ENCODE measurements at places on chromosomes 12 and 14.

DNA sequence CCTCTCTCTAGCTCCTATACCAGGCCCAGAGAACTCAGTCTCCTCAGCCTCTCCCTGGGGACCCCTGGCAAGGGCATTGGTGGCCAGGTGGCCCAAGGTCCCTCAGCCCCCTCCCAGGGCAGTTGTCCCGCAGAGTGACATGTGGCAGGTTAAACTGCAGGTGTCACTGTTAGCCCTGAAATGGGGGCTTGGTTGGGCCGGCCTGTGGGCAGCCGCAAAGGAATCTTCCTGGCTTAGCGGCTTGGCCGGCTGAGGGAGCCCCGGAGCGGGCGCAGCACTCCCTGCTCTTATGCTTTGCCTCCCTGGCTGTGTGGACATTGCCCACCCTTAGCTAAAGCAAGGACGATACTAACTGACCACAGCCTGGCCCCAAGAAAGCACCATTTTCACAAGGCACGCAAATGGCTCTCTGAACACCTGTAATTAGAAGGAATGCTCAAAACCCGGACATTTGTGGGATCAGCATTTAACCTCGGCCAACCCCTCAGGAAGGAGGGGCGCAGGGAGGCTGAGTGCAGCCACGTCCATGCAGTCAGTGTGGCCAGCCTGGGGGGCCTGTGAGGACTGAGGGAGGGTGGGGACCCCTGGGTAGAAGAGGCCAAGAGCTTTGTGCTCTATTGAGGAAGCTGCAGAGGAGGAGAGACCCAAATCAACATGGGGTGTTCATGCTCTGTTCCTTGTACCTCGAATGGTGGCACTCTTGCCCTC lies 82.2 kb downstream of the PAPOLA start:
- DNase-seq, result peak; percentile 19

- no peak for DNase-seq
Measured at GRCh38 chr14:99181241-99181640, 90.8 kb downstream of the BCL11B start.

DNA sequence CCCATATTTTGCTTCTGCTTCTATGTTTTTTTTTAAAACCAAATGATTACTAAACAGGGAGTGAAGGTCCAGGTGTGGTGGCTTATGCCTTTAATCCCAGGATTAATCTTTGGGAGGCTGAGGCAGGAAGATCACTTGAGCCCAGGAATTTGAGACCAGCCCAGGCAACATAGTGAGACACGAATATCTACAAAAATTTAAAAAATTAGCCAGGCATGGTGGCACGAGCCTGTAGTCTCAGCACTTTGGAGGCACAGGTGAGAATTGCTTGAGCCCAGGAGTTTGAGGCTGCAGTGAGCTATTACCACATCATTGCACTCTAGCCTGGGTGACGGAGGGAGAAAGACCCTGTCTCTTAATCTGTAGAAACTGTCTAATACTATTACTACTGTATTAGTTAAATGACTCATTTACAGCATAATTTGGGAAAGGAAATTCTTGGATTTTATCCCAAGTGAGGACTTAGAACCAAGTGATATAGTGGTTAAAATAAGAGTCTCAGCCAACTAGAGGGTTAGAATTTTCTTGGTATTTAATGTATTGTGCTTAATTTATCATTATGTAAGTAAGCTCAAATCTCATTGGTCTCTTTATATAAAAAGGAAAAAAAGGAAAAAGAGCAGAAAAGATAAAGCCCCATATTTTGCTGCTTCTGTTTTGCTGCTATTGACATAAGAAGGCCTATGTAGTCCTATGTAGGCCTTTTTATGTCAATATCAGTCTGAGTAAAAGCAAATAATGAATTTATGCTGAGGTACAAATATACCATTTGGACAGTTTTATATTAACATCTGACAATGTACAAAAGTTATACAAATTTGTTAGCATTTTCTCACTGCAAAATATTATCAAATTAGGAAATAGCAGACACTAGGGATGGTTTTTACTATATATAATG lies 163.4 kb downstream of the RAD51B start:
- DNase-seq, result no peak

DNA sequence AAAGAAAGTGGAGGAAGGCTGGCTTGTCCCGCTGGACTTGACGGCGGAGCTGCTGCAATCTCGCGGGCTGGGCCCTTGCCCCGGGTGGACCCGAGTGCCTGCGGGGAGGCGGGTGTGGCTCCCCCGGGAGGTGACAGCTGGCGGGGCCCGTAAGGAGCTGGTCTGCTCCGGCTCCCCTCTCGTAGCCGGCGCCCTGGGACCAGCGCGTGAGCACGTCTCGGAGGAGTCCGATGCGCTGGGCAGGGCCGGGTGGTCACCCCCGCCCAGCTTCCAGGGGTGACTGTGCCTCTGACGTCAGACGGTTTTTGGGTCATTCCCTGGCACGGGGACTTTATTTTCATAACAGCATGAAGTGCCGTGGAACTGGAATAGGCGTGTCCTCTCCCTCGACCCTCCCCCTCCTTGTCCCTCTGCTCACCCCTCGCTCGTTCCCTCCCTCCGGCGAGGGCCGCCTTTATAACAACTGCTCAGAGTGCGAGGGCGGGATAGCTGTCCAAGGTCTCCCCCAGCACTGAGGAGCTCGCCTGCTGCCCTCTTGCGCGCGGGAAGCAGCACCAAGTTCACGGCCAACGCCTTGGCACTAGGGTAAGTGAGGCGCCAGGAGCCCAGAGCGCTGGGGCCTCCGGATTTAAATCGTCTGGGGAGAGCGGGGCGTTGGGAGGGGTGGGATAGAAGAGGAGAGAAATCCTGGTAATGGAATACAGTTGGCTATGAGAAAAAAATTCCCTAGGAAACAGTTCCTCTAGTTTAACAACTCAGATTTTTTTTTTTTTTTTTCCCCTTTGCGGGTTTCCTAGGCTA lies at the start of gene GPRC5A:
Gene GPRC5A, plus strand, starts transcription at position 483 of the 801 bp plus-strand sequence. CDS start 16,688 bp downstream, outside the sequence.
- peak; percentile 14 for DNase-seq

DNA sequence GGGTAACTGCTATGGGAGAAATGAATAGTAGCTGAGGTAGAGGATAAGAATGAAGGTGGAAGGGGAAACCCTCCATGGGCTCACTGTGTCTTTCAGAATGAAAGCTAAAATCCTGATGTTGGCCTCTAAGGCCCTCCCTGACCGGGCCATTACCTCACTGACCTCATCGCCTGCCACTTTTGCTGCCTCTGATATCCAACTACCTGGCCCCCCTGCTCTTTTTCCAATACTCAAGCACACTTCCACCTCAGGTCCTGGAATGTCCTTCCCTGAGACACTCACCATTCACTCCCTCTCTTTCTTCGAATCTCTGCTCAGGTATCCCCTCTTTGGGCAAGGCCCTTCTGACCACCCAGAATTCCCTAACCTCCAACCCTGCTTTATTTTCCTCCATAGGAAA lies 1.4 kb upstream of the BATF start:
- no peak for DNase-seq

DNA sequence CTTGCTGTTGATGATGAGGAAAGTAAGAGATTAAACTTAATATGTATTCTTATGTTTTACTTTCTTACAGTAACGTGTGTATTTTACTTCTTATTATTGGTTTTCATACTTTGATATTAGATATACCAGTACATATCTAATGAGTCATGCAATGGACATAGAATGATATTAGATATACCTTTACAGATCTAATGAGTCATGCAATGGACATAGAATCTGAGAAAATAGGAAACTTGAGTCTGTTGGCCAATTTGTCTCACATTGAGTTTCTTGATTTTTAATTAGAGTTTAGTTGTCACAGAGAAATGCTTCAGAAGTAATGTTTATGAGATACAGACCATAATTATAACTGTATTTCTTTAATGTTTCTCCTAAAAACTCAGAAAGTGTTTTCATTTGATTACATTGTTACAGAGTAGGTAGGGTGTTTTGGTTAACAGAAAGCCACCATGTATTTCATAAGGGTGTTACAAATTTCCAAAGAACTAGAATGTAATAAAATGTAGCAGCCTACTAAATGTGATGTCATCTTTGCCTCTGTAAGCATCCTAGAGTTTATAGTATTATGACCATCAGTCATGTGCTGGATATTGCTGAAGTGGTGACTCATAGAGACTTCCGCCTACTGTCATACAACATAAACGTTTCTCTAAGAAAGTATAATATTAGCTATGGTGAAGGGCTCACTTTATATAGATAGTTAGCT lies 3.0 kb downstream of the GAS2L3 start:
- no peak for DNase-seq
